ENCODE measurements at places on chromosomes 3 and 15. TPM values are rescaled to one million over a fixed set of nuclear protein-coding genes. Genes with fewer than 3 reads are reported as not detected.
A peak's percentile ranks its signal among the peaks of the same experiment; 100 is the strongest.

DNA sequence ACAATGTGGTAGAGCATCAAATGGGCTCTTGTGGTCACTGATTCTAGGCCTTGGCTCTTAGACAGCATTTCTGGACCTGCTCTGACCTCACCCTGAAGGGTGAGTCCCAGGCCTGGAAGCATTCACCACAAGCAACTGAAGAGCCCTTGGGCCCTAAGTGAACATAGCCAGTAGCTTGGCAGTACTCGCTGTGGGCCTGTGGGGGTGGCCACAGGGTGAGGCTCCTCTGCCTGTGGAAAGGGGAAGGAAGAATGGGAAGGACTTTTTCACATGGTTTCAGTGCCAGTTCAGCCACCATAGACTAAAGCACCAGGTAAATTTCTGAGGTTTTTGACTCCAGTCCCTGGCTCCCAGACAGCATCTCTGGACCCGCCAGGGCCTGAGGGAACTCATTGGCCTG is 5.1 kb upstream of the ZSCAN2 start:
- no peak for DNase-seq
- no peaks in the 10 kb centered on the region for H3K4me1 ChIP-seq
- H3K36me3 ChIP-seq, result no peaks in the 10 kb centered on the region
- H3K4me3 ChIP-seq, result no peak overlapping the region

DNA sequence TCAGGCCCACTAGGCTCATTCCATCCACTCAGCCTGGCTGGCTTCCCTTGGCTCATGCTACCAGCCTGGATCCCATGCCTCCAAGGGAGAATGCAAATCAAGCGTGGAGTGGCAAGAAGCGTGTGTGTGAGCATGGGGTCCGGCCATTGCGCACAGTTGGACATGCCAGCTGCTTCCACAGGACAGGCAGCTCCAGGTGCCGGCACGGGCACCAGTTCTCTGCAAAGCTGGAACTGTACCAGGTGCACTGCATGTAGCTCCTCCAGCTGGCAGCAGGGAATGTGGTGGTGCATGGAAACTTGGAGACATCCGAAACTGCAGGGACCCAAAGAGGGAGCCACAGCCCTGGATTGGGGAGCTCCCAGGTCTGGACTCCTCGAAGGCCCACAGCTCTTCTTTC is 449.8 kb downstream of the EPHA6 start:
- H3K4me1 ChIP-seq, result no peaks in the 10 kb centered on the region
- no peaks in the 10 kb centered on the region for H3K36me3 ChIP-seq
- H3K27me3 ChIP-seq, result no peaks in the 10 kb centered on the region
- H3K4me3 ChIP-seq, result no peak overlapping the region

DNA sequence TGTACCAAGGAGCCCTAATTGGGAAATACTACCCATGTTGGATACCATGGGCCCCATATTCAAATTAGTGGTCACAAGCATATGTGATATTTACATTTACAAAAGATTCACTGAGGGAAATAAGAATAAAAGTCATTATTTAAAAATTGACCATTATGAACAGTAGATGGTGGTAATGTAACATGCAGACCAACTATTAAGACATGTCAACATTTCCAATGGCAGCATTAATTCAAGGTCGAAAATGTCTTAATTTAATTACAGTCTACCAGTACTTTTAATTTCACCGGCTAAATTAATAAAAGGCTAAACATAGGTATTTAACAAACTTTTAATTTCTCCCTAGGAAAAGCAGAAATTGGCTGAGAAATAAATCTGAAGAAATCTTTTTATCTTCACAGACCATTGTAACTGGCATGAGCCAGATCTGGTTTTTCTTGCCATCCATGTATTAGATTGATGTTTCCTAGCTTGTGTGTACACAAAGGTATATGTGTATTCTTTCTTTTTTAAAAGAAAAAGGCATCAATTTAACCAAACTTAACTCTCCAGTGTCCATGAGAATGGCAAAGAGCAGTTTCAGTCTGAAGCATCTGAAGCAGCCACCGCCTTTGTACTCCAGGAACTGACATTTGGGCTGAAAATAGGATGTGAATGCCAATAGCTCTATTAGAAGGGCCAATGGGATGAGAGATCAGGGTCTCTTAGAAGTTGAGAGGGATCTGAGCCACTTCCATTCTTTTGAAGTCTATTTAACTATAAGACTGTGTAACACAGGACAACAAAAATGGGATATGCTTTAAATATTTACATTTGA is 26.6 kb downstream of the NEK11 start:
- H3K36me3 ChIP-seq, result no peaks in the 10 kb centered on the region
- no peaks in the 10 kb centered on the region for H3K4me1 ChIP-seq
- H3K4me3 ChIP-seq, result no peak overlapping the region
- H3K27me3 ChIP-seq, result no peaks in the 10 kb centered on the region
- H3K27ac ChIP-seq, result no peak overlapping the region
- no peak for DNase-seq

DNA sequence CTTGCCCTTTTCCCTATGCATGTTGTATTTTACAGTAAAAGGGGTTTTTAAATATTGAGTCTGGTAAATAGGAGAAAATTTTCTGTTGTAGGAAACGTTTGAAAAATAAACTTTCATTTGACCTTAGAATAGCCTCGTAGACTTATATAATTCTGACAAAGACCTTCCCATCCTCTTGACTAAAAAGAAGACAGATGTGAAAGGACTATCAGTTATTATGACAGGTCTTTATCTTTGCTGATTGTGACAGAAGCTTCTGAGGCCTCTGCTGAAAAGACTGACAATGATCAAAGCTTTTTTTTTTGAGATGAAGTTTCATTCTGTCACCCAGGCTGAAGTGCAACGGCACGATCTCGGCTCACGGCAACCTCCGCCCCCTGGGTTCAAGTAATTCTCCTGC is 24.2 kb downstream of the C2CD4A start:
- H3K27me3 ChIP-seq, result no peaks in the 10 kb centered on the region
- peaks cover 6% of the 10 kb centered on the region for H3K4me1 ChIP-seq
- no peak for DNase-seq

DNA sequence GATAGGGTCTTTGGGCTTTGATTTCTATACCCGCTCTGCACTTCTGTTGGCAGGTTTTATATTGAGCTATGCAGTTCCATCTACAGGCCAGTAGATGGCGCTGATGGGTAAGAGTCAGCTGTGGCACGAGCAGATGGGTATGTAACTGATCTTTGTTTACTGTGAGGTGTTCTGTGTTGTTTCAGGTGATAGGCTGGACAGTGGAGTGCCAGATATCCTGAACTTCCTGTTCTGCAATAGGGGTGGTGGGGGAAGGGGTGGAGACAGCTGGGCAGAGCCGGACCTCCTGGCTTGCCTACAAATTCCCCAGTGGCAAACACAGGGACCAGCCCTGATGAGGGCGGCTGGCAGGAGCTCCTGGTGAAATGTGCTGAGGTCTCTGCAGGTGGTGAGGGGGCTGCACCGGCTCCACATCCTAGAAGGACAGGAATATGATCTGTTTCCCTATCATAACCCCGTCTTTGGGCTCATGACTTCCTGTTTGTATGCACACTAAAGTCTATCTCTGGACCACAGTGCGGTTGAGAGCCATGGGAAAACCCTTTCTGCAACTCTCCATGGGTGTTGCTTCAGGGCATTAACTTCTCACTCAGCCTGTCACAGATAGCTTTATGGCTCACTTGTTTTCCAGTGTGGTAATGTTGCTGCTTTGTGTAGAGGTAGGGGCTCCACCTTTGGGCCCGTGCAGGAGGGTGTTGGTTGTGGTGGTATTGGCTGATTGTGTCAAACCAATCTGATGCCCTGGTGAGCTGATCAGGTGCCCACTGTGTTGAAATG is 13.4 kb upstream of the FAM98B start:
- H3K27me3 ChIP-seq, result no peaks in the 10 kb centered on the region
- DNase-seq, result peak; percentile 61
- H3K36me3 ChIP-seq, result no peaks in the 10 kb centered on the region
- H3K4me1 ChIP-seq, result peaks cover 7% of the 10 kb centered on the region
- peak overlapping the region; percentile 35 for H3K4me3 ChIP-seq

DNA sequence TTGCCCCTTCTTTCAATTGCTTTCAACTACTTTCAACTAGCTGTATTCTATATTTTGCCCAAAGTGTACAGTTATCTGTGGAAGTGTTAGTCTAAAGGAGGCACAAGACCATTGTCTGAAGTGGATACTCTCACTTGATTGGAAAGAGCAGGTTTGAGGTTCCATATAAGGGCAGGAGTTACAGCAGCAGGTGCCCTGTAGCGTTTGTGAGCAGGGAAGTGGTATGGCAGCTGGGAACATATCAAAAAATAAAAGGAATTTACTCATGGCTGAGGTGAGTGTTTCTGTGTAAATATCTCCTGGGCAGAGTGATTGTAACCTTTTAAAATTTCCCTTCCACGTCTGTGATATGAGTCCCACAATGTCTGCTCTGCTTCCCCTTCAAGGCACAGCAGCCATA is 38.5 kb upstream of the DNAJC13 start:
- no peaks in the 10 kb centered on the region for H3K36me3 ChIP-seq
- no peak for DNase-seq
- no peak overlapping the region for H3K27ac ChIP-seq
- H3K27me3 ChIP-seq, result no peaks in the 10 kb centered on the region
- no peak overlapping the region for H3K4me3 ChIP-seq

DNA sequence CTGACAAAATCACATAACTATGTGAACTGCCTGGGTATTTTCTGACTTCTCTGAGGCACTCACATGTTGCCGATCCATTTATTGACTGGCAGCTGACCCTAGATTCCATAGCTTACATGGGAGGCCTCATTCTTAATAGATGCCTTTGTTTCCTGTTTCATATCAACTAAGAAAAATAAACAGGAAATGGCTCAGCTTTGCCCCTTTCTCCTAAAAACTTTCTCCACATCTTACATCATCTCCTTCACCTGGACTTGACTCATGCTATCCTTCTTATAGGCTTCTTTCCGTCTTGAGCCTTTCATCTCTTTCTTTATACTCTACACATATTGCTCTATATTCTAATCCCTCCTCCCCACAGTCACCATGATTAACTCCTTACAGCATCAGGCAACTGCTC is 38.0 kb downstream of the TXNRD3 start:
- H3K4me3 ChIP-seq, result no peak overlapping the region
- H3K27ac ChIP-seq, result peak overlapping the region; percentile 61

GRCh38 chr3:140655678-140656077 is 22.2 kb upstream of the TRIM42 start:
- no peak overlapping the region for H3K27ac ChIP-seq
- no peaks in the 10 kb centered on the region for H3K4me1 ChIP-seq
- no peaks in the 10 kb centered on the region for H3K27me3 ChIP-seq
- DNase-seq, result no peak
- H3K4me3 ChIP-seq, result no peak overlapping the region
- no peaks in the 10 kb centered on the region for H3K36me3 ChIP-seq

DNA sequence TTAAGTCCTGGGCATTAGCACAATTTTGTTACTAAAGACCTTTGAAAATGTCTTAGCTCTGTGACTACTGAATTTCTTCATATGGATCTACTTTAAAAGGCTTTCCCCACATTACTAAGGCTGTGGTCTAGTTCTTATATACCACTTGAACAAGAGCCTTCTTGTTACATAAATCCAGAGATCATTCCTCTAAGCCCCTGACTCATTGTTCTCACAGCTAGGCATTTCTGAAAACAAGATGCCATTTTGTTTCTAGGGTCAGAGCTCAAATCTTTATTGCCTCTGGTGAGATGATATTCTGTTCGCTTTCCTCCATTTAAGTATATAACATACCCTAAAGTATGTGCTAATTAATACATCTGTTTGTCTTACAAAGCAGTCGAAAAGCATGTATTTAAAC is 29.8 kb upstream of the LPP start:
- DNase-seq, result no peak
- no peak overlapping the region for H3K4me3 ChIP-seq
- peaks cover 12% of the 10 kb centered on the region for H3K4me1 ChIP-seq

DNA sequence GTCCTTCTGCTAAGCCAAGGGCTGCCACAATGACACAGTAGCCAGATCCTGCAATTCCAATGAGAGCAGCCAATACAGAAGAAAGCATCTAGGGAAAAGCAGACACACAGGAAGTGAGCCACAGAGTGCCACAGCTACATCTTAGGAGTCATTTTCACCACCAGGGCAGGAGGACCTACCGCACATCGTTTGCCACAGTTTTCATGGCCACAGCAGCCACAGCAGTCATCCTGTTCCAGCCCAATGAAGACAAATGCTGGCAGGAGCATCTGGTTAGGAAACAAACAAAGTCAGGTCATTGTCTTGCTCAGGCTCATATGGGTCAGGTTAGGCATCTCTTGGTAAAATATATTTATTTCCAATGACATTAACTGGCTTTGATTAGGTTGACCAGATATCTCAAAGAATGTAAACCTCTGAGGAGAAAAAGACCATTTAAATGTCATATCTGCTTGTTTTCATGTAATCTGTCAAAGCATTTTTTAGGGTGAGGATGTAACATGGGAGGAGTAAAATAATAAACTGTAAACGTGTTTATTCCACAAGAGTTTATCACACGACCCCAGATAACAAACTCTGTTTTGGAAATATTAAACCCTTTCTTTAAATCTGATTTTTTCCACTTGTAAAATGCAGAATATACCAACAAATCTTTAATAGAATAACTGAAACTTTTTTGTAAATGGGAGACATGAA is 1.8 kb downstream of the TM4SF1 start:
- H3K36me3 ChIP-seq, result peaks cover 56% of the 10 kb centered on the region
- H3K4me1 ChIP-seq, result peaks cover 74% of the 10 kb centered on the region
- H3K27ac ChIP-seq, result peak overlapping the region; percentile 99
- DNase-seq, result no peak
- no peaks in the 10 kb centered on the region for H3K27me3 ChIP-seq

DNA sequence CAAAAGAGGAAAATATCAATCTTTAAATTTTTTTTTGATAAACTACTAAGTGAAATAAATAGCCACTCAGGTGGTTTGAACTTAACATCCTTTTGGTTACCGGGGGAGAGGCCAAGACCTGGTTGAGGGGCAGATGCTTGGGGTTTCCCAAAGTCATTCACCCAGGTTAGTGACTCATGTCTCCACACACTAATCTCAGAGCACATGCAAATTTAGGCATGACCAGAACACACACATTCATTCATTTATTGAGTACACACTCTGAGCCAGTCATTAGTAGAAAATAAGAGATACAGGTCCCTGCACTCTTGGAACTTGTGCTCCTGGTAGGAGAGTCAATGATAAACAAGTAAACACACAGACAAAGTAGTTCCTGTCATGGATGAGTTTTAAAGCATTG is 7.3 kb downstream of the ILDR1 start:
- H3K27me3 ChIP-seq, result no peaks in the 10 kb centered on the region
- H3K27ac ChIP-seq, result no peak overlapping the region
- no peak overlapping the region for H3K4me3 ChIP-seq
- no peak for DNase-seq
- H3K36me3 ChIP-seq, result no peaks in the 10 kb centered on the region

The LSM3 gene
- total RNA-seq, result 18.3 TPM

The MKRN2OS gene
- 6.2 TPM for total RNA-seq
